ENCODE measurements at places on chromosomes 1 and 21.

DNA sequence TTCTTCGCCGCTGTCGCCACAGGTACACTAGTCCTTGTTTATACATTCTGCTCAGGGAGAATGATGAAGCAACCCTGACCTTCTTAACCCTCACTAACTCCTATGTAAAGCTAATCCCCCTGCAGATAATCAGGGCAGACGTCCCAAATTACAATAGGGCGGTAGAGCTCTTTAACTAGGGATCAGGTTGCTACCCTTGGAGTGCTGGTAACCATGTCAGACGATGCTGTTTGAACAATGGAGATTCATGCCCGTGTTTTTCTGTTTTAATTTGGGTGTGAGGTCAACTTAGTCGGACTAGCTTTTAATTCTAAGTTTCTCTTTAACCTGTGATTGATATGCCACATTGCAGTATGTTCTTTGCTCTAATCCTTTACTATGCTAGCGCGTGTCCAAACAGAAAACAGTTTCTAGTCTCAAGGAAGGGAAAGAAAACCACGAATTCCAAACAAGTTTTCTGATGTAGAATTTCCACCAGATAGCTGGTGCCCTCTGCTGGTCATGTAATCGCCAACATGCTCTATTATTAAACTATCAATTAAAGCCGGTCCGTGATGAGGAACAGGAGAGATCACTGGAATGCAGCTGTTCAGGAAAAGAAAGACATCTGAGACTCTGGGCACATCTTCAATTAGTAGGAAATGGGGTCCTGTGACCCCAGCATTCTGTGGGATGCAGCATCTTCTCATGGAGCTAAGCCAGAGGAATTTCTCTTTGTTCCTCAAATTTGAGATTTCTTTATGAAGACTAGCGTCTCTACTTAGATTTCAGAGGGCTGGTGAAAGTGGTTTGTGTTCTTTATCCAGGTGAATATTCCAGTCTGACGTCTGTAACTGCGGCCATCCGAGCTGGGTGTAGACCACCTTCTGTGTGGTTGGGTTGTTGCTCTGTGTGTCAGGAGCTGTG is 18.3 kb upstream of the VAMP3 start:
- DNase-seq: peak; percentile 67

DNA sequence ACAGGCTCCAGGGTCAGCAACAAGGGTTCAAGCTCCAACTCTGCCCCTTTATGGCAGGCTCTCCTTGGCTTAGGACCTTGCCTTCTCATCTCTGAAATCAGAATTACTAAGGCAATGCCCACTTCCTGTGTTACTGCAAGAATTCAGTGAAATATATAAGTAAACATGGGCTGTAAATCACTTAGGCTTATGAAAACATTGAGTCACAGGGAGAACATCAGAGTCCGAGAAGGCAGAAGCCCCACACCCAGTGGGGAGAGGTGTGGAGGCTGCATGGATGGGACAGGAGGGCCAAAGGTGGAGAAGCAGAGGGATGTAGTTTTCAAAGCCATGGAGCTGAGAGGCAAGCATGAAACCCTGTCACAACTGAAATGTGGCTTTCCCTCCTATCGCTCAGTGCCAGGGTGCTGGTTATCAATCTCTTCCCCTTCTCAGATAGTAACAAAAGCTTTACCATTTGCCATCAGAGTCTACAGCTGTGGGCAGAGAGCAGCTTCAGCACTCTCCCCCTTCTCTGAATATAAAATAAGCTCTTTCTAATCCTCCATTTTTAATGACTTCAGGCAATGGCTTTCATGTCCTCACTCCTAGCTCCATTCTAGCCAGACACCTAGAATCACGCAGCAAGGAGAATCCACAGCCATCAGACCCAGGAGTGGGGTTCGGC is 3.4 kb downstream of the RGS8 start:
- no peak for DNase-seq

DNA sequence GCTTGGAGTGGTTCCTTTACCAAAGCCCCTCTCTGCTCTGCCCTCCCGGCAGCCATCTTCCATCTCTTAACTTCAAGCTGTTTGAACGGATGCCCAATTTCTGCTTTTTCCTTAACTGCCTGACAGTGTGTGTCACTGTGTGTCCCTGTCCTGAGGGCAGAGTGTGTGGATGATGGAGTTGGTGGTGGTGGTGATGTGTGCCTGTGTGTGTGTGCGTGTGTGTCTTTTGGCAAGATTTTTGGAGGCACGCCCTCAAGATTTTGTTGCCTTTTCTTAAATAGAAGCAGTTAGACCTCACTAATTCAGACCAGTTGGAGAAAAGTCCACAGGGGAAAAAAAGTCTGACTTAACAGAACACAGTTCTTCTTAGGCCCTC is 30.3 kb downstream of the SERTAD4 start:
- DNase-seq: no peak

DNA sequence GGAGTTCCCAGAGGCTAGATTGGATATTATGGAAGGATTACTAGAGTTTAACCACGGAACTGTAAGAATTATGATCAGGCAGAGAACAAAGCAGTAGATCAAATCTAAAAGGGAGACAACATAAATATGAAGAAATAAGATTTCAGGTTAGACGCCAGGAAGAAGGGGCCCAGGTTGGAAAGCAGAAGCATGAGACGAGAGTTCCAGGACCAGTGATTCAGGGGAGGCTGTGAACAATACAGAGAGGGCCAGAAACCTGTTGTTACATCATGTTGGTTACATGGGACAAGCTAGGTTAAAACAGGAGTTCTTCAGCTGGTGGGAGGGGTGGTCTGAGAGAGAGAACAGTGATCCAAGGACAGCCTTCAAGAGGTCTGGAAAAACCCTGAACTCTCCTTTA is 128.4 kb upstream of the MROH9 start:
- DNase-seq: no peak

DNA sequence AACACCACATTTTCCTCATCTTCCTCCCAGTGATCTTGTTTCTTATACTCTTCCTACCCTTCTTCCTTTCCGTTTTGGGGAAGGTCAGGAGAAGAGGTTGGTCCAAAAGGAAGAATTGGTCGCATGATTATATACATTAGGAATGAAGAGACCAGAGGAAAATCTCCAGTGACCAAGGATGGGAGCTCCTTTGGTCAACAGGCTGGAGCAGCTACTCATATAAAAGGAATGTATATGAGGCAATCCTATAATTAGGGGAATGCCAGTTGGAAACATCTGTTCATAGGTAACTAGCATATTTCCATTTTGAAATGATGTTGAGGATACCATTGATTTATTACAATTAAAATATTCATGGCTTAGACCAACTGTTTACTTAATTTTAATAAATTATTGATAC is 114.5 kb downstream of the LRRC40 start:
- no peak for DNase-seq

- no peak for DNase-seq
These were observed 4.9 kb upstream of the PODN start for GRCh38 chr1:53057127-53057526.

- DNase-seq: no peak
These were observed 51.1 kb downstream of the RIPK4 start for GRCh38 chr21:41715649-41716281.

GRCh38 chr21:14119038-14119437 is 91.7 kb downstream of the LIPI start:
- peak; percentile 31 for DNase-seq

DNA sequence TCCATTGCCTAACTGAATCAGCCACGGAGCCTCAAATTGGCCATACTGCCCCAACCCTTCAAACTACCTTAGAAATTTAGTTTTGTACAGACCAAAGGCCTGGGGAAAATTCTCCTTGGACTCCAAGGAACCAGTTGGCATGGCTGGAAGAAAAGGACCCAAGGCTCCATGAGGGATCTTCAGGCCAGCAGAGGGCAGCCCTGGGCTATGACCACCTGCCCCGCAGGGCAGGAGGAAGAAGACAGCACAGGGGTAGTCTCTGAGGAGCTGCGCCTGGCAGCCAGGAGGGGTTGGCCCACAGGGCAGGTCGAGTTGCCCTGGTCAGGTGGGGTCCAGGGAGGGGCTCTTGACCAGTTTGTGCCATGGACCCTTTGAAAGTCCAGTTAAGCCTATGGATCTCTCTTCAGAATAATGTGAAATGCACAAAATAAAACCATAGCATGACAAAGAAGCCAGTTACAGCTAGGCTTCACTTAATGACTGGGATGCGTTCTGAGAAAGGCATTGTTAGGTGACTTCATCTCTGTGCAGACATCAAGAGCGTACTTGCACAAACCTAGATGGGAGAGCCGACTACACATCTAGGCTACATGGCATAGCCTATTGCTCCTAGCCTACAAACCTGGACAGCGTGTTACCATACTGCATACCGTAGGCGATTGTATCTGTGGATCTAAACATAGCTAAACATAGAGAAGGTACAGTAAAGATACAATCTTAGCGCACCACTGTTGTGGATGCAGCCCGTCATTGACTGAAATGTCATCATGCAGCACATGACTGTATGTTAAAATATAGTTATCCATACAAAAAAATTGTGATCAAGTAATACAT is 26.1 kb downstream of the CACNA1S start:
- peak; percentile 50 for DNase-seq

DNA sequence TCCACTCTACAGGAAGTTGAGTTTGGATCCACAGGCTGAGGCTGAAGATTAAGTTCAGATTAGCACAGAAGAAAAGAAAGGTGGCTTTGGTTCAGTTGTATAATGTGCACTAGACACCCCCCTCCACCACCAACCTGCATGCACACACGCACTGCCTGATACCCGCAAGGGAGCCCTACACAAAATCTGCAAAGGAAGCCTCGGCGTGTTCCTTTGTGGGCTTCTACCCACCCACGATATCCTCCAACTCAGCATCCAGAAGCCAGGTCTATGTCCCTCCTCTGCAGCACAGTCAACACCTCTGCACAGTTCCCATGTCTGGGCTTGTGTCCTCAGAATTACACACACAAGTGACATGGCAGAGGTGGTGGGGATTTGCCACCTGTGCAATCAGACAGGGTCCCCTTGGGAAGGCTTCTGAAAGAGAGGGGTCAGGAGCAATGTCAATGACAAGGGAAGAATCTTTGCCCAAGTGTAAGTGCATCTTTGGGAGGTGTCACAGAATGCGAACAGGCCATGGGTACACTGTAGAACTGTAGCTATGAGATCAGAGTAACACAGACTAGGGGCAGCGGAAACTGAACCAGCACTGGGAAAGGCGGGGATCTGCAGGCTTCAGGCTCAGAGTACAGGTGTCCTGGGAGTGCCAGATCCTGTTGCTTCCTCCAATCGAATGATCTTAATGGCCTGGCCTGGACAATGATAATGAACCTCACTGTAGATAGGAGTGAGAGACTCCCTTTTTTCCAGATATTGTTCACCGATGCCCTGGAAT is 148.6 kb upstream of the ETV3 start:
- no peak for DNase-seq

DNA sequence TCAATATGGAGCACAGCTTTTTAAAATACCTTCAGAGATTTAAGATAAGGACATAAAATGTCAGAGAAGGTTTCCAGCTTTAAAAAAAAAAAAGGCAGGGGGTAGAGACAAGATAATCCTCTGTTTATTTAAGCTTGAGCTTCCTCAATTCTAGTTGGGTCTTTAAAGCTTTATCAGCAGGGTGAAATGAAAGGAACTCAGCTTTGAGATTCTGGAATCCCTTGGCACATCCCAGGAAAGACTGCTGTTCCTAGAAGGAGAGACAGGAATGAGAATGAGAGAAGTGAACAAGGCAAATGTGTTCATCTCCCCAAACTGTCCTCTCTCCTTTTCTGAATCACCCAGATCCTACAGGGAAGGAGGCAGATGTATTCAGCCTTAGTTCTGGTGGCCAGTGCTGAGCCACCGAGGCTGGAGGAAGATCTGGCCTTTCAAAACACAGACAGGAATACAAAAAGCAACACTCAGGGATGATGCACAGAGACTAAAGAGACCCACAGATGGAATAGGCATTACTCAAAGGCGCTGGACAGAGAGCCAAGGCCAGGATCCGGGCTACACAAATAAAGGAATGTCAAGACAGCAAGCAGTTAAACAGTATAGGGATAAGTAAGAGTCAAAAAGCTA is 385.8 kb upstream of the DUSP10 start:
- DNase-seq: no peak

Data from NB4 (cell line).